ENCODE measurements at places on chromosomes 4 and X. TPM values are rescaled to one million over a fixed set of nuclear protein-coding genes. Genes with fewer than 3 reads are reported as not detected.

The GIMD1 gene
- total RNA-seq = not detected

The ENPP6 gene
- not detected for total RNA-seq

The NLRP2B gene
- not detected for total RNA-seq

The SEPTIN6 gene
- 21.3 TPM for total RNA-seq

The NCBP2L gene
- total RNA-seq = not detected

The CXXC4 gene
- total RNA-seq = 1.6 TPM

The PFKFB1 gene
- not detected for total RNA-seq

The P2RY4 gene
- total RNA-seq = not detected

The HS6ST2 gene
- total RNA-seq = 3.9 TPM

The SEPSECS gene
- 4.7 TPM for total RNA-seq

GRCh38 chrX:26914232-26914631, 548.9 kb downstream of the PPP4R3C start:
- DNase-seq = no peak

DNA sequence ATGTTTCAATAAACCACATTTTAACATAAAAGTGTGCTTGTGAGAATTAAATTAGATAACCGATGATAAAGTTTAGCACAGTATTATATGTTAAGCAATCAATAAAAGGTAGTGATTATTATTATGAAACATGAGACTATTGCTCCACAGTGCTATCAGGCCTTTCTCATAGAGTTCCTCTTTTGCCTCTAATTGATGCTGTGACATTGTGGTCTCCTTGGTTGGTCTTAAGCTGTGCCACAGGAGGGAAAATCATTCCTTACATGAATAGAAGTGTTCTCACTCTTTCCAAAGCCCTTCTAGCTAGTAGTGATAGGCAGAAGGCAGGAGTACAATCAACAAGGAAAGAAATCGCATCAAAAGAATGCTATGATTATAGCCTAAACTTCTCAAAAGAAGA, 9.2 kb upstream of the PDHA2 start:
- no peak for DNase-seq

DNA sequence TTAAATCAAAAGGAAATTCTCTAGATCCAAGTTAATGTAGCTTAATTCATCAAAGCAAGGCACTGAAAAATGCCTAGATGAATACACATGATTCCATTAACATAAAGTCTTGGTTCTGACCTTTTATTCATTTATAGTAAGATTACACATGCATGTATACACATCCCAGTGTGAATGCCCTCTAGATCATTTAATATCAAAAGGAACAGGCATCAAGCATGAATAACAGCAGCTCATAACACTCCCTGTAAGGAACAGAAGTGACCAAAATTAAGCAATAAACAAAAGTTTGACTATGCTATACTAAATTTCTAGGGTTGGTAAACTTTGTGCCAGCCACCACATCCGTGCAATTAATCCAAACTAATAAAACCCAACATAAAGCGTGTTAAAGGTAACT, 511.5 kb downstream of the SPIN4 start:
- no peak for DNase-seq

GRCh38 chrX:130401415-130402207, at the start of gene RBMX2:
Gene RBMX2 (plus strand): TSS chrX:130401987. CDS start chrX:130402033, 46 bp downstream.
- DNase-seq = peak; percentile 66

DNA sequence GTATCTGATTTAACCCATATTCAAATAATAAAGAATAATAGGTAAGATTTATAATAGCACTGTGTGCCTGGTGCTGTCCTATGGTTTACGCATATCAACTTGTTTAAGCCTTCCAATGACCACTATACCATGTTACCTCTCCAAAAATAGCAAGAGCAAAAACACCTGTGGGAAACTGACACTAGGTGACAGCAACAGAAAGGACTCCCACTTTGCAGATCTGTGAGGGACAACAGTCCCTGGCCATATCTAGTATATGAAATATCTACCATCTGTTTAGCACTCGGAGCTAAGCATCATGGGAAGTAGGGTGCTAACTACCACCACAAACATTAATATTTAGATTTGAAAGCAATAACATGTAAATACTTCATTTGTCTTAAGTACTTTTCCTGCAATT, 55.7 kb upstream of the TXK start:
- no peak for DNase-seq

DNA sequence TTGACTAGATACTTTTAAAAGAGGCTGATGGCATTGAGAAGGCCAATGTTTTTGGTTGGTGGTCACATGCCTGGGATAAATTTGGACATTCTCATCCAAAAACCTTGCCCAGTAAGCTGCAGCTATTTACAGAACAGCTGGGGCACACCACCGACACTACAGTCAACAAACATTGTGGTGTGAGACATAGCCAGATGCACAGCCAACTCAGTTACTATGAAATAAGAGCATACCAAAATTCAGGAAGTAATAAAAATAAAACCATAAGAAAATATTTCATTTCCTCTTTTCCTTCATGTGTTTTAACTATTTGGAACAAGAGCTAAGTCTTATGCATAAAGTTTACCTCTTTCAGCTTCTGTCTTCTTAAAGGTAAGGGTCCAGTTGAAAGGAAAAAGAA, 8.8 kb downstream of the PPM1K start:
- DNase-seq = no peak

DNA sequence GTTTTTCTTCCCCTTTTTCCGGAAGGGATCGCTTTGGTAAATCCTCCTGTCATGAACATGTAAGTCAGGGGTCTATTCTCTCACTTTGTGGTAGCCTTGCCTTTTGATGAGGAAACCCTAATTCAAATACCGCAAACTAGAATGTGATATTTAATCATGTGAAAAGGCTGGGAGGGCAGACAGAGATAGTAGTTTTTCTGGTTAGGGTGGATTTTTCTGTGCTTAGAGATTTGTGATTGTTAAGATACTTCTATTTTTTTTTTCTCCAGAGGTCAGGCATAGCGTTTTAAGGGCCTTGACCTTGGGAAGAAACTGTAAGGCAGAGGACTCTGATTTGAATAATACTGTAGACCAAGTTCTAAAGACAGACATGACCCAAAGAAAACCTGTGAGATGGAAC, 41.8 kb upstream of the PACRGL start:
- no peak for DNase-seq

DNA sequence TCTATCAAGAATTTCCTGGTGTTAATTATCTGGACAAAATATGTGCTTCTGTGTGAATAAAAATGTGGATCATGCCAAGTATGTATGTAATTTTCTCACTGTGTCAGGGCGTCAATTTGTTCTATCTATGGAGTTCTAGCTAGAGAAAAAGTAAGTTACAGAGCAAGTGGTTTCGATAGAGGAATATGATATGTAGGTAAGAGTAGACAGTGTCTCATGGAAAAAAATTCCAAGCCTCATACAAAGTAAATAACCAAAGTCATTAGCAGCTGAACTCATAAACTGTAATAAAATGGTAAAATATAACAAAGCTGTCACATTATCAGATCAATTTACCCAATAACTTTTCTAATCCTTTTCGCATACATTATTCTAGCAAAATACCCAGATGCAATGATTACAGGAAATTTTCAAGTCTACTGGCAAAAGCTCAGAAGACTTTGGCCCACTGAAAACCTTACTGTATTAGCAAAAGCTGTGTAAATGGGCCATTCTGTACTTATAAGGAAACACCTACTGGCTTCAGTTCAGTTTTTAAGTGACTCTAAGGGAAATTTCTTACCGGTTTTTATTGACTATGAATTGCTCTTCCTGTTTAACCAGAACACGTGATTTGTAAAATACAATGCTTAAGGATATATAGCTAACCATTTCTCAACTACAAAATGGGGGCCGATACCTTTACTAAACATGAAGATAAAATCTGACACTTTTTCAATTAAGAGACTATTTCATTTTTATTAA, 121.0 kb upstream of the ARSJ start:
- no peak for DNase-seq

- no peak for DNase-seq
These were observed 309.4 kb downstream of the MAPK10 start for GRCh38 chr4:86050496-86050895.

- no peak for DNase-seq
These were observed 208.1 kb upstream of the TET2 start for GRCh38 chr4:104938624-104939023.

GRCh38 chrX:101958139-101958538, 26.3 kb upstream of the ZMAT1 start:
- DNase-seq = peak; percentile 64

DNA sequence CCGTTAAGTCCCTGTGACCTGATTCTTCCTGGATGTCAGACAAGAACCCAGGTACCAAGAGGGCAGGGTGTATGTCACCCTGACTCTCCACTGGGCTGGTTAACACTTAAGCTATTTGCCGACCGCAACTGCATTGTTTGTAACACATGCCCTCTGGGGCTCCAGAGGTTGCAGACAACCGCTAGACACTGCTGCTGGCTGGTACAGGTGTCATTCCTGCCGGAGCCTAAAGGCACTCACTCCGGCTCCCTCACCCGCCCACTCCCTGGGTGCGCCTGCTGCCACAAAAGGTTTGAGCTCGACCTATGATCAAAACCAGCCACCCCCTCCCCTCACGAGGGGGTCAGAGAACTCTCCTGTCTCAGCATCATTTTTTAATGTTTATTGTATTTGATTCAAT, 208.2 kb downstream of the FAT4 start:
- DNase-seq = no peak

GRCh38 chr4:6367371-6367851, 97.8 kb downstream of the WFS1 start:
- no peak for DNase-seq

GRCh38 chr4:14054391-14054790, 426.9 kb upstream of the BOD1L1 start:
- DNase-seq = no peak

DNA sequence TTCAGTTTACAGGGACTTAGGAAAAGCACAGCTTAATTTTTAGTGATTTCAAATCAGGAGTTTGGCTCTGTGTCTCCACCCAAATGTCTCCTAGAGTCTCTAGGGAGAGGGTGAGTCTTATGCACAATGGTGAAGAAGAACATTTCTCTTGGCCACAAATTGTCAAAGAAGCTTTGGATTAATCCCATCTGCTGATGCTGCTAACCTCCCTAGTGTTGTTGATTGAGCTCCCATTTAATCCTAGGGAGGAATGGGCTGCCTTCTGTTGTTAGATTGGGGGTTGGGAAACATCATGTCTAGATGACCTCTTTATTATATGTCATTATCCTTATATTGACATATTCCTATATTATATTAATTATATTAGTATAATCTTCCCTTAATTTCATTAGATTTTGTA, 50.0 kb upstream of the PASD1 start:
- DNase-seq = no peak

DNA sequence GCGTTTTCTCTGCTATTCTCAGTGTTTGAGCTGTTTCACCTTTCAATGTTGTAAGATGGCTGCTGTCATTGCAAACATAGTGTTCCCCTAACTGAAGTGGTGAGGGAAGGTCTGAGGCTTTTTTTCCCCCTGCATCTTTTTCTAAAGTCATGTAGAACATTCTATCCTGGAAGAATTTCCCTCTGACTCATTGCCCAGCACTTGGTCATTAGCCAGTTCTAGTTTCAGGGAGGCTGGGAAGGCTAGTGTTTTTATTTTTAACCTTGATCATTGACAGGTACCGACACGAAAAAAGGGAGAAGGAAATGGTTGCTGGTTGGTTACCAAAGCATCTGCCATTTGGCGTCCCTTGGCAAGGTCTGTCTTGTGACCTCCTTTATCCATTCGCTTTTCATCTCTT, 6.6 kb downstream of the LANCL3 start:
- DNase-seq = no peak

- no peak for DNase-seq
These were observed 25.9 kb downstream of the ADH1A start for GRCh38 chr4:99264927-99265326.

DNA sequence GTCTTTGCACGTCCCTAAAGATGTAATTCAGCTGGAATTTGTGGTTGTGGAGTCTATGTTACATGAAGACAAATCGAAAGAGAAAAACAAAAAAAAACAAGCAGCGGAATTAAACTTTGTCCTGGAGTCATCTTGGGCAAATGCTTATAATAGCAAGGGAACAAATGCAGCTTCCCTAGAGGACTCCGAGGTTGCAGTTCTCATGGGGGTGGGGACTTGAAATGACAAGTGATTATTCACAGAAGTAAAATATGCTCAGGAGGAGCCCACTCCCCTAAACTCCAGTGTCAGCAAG, 362.4 kb downstream of the ARHGAP24 start:
- no peak for DNase-seq

DNA sequence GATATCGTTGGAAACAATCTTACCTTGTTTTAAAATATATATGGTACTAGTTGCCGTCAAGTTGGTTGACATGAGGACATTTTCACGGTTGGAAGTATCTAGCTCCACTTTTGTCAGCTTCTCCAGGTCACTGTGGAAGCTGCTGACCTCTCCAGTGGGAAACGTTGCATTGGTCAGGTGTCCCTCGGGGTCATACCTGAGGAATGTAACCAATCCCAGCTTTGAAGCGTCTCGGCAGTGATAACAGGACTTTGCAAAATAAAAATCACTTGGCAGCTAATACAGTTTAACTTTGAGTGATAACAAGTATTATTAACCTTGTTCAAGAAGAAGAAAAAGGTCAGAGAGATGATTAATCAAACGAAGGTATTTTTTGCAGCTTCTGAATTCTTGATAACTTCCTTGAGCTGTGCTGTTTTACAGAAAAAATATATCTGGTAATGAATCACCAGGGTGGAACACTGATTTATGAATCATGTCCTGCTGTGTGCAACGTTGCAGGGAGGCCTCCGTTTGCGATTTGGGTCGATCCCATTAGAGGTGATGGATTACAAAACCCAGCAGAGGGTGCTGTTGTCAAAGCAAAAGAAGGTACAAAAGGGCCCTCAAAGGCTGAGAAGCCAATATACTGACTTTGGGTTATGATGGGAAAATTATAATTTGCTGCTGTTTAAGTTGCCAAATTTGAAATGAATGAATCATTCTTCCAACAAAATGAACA, 60.1 kb downstream of the SH2D1A start:
- peak; percentile 35 for DNase-seq

- DNase-seq = no peak
These were observed 45.2 kb downstream of the HTRA3 start for GRCh38 chr4:8314691-8315255.

GRCh38 chr4:178165251-178165950, 723.2 kb upstream of the AGA start:
- no peak for DNase-seq

DNA sequence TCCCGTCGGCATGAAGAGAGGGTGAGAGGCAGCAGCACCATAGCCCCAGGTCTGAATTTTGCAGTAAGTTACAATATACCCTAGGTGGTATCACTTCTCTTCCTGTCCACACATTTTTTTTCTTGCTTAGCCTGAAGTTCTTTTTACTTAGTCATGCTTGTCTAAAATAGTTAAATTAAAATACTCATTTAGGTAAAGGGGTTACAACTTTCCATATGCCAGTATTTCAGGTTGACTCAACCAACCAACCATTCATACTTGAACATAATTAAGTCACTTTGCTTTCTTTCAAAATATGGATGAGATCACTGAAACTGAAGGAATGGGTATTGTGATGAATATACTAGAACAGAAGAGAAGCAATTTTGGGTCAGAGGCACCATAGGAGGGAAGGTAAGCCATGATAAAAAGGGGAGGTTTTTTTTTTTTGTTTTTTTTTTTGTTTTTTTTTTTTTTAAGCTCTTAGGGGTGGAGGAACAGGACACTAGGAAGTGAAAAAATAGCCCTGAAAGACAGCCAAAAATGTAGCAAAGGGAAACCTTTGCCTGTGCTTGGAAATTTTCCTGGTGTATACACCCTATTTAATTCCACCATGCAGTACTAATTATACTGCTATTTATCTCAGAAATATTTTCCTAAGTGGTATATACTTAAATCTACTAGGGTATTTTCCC, 41.8 kb downstream of the RPS6KA3 start:
- DNase-seq = peak; percentile 5
